Activated CD4-positive, CD25-positive, alpha-beta regulatory T cell treated with anti-CD3 and anti-CD28 coated beads, Interleukin-2, amount 50 U/mL, for 16 hours (primary cell): ENCODE measurements at places on chromosomes 11 and 22.

DNA sequence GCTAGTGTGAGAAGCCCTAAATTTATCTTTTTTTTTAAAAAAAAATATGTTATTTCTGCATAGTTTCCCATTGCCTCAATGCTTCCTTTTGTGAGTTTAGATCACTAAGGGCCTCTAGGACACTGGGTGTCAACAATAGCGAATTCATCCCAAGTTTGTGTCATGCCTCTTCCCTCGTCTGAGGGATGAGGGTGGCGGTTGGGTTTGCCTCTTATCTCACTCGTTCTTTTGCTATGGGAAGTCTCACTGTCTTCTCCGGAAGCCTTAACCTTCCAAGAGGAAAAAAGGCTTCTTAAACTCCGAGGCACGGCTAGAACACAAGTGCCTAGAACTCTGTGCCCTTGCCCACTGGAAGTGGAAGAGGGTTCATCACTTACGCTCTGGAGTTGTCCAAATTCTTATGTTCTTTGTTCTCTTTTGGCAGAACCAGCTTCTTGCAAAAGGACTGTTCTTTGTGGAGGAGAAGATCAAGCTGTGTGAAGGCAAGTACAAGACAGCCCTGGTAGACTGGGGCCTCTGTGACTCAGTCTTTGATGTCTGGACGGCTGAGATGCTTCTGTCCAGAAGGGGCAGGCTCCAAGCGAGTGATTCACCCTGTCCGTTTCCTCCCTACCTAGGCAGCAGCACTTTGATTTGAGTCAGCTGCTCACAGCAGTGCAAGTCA is 78.5 kb downstream of the TRAF6 start:
- DNase-seq = no peak

DNA sequence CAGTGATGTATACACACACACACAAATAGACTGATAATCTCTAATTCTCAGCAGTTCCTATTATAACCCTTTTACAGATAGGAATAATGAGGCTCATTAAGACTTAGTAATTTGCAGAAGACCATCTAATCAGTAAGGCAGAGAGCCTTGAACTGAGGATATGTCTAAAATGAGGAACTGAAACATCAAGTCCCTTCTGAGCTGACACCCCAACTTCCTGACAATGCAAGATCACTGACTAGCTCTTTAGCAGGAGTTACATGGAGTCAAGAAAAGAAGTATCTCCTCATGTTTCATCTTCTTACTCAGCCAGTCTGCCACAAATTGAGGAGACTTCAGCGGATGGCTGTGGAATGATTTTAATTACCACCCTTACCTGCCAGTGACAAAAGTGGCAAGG is 193.0 kb downstream of the MSANTD4 start:
- no peak for DNase-seq

DNA sequence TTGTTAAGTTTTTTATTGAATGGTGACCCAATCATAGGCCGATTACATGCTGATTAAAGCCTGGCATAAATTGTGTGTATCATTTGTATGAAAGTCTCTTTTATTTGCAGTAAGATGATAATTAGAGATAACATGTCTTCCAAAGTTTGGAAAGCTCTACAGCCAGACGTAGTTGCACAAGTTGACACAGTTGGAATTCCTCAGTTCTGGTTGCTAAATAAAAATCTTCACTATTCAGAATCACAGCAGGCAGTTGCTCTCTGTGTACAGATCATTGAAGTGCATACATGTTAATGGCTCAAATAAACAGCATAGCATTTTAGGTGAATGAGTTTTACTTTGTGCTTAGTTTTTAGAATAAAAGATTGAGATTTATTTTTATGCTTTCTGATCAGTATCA is 69.5 kb downstream of the ARHGAP42 start:
- no peak for DNase-seq

DNA sequence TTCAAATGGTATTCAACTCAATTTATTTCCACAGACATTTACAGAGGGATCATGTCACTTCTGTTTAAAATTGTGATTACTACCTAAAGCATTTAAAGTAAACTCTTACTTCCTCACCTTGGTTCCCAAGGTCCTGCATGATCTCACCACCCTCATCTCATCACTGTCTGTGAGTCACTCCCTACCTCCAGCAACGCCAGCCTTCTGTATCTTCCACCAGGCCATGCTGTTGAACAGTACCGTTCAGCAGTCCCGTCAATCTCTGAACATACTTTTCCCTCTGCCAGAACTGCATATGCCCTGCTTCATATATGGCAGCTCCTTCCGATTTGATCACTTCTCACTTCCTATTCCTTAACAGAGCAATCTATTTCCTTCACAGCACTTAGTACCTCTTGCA is 2.0 kb downstream of the FBXO3 start:
- no peak for DNase-seq

- no peak for DNase-seq
These were observed 78.1 kb downstream of the GAB2 start for GRCh38 chr11:78339483-78339882.

DNA sequence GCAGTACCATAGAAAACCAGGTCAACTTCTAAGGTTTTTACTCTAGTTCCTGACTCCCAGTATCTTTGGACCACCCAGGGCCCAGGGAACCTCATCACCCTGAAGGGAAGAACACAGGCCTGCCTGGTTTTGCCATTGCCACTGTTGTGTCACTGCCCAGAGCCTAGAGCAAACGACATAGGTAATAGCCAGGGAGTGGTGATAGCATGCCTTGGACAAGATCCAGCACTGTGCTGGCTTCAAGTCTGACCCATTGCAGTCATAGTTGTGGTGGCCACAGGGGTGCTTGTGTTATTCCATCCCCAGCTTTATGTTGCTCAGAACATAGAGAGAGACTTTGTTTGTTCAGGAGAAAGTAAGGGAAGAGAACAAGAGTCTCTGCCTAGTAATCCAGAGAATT is 2310.2 kb downstream of the LRRC4C start:
- no peak for DNase-seq

- DNase-seq = no peak
These were observed 12.6 kb downstream of the SULT4A1 start for GRCh38 chr22:43849731-43850130.

DNA sequence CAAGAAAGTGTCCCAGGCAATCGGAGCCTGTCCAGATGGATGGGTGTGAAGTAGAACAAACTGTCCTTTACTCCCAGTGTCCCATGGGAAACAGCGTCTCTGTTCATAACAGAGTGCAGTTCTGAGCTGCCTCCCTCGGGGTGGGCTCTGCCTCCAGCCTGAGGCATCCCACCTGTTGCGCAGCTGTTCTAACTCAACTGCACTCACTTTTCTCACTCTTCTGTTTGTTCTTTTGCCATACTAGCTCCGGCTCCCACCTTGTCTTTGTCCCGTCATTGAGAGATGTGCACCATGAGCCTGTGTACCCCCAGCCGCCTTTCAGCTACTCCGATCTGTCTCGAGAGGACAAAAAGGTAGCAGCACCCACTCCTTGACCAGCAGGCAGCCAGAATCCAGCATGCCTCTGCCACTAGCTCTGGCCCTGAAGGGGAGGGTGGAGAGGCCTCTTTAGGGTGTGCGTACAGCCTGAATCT is 20.7 kb upstream of the CDC42EP2 start:
- DNase-seq = no peak

- DNase-seq = no peak
These were observed 46.9 kb downstream of the PANX1 start for GRCh38 chr11:94175535-94175934.

- no peak for DNase-seq
These were observed 48.4 kb upstream of the TSKU start for GRCh38 chr11:76734456-76735420.

DNA sequence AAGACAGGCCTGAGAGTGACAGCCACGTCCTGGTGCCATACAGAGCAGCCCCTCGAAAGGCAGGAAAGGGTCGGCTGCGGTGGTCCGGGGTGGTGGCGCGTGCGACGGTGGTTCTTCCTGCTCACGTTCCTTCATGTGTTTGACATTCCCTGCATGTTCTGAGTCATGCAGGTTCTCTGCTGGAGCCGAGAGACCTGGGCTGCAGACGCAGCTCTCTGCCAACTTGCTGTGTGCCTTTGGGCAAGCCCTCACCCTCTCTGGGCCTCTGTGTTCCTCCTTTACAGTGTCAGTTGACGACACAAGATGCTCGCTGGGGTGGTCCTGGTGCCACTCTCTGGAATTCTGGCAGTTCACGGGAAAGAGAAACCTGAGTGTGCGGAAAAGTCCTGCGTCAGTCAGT is 12.0 kb downstream of the ARHGAP8 start:
- DNase-seq = no peak

- no peak for DNase-seq
These were observed 168.8 kb upstream of the SYT13 start for GRCh38 chr11:45454917-45455401.

DNA sequence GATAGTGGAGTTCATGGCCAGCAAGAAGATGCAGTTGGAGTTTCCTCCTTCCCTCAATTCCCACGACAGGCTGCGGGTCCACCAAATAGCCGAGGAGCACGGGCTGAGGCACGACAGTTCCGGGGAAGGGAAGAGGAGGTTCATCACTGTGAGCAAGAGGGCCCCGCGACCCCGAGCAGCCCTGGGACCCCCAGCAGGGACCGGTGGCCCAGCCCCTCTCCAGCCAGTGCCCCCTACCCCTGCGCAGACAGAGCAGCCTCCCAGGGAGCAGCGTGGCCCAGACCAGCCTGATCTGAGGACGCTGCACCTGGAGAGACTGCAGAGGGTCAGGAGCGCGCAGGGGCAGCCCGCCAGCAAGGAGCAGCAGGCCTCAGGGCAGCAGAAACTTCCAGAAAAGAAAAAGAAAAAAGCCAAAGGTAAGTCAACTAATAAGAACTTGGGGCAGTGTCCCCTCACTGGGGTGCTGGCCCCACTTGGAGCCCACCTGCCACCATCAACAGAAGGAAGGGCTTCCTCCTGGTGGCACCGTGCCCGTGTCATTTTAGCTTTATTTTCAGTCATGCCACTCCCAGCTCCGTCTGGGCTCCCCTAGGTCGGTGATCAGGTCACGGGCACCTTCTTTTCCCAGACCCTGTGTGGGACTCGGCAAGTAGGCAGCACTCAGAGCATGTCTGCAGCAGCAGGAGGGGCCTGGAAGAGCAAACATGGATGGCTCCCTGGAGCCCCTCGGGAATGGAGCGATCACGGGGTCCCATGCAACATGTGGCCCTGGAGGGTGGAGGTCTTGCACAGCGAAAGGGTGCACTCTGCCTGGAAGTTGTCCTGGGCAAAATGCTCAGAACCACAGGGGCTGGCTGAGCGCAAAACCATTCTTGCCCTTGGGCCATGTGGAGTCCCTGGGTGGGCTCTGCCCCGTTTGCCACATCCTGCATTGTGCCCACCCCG is 33.3 kb downstream of the IGHMBP2 start:
- no peak for DNase-seq

DNA sequence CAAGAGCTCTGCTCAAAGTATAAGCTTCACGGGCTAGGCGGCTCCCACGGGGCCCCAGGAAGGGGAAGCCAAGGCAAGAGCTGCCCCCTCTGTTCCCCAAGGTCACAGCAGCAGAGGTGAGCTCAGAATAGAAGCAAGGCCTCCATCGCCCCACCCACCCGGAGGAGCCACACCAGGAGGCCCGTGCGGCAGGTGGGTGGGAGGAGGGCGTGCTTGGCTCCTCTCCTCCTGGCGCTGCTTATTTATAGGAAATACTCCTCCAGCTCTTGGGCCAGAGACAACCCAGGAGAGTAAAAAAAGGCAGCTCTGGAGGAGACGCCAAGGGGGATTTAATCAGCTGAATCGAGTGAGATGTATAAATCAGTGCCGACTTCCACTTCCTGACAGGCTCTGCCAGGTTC is 87.8 kb downstream of the FEZ1 start:
- no peak for DNase-seq

DNA sequence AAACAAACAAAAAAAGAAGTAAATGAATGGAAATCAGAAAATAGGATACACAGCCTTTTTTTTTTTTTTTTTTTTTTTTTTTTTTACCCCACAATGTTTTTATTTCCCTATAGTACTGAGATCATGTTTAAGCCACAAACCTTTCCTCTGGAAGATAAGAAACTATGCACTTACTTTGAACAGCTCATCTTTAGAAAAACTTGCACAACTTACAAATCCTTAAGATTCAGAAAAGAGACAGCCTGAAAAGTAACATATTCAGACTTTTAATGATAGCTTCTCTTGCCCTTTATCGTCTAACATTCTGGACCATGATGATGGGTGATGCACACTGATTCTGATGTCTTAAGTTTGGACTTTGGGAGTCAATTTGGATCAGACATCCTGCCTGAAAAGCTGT is 80.3 kb downstream of the TNRC6B start:
- DNase-seq = no peak

- no peak for DNase-seq
These were observed 60.9 kb upstream of the BMAL1 start for GRCh38 chr11:13216711-13217075.

GRCh38 chr11:69842746-69843528 is 23.7 kb upstream of the FGF3 start:
- no peak for DNase-seq

GRCh38 chr22:31488988-31489617 is 539 bp downstream of the EIF4ENIF1 start:
- DNase-seq = no peak

GRCh38 chr11:76768088-76768908 is 14.9 kb upstream of the TSKU start:
- no peak for DNase-seq

- no peak for DNase-seq
These were observed 8.3 kb downstream of the WT1 start for GRCh38 chr11:32426819-32427615.

GRCh38 chr11:60992842-60993409 is 21.4 kb downstream of the CD6 start:
- DNase-seq = no peak

GRCh38 chr11:2165571-2165970 is 4.6 kb upstream of the INS start:
- DNase-seq = no peak

- no peak for DNase-seq
These were observed 223.1 kb upstream of the B3GAT1 start for GRCh38 chr11:134634897-134635831.

DNA sequence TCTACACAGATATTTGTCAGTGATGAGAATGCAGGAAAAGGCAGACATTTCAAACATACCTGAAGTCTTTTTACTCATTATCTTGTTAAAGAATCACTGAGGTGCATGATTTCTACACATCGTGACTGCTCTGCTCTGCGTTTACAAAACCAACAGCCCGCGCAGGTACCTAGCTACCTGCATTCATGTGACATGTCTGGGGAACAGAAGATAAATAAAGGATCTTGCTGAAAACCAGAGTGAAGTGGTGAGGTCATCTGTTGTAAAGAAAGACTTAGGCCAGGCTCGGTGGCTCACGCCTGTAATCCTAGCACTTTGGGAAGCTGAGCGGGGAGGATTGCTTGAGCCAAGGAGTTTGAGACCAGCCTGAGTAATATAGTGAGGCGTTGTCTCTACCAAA is 15.7 kb downstream of the ASPHD2 start:
- no peak for DNase-seq

GRCh38 chr11:85040166-85040565 is 587.0 kb downstream of the DLG2 start:
- no peak for DNase-seq

DNA sequence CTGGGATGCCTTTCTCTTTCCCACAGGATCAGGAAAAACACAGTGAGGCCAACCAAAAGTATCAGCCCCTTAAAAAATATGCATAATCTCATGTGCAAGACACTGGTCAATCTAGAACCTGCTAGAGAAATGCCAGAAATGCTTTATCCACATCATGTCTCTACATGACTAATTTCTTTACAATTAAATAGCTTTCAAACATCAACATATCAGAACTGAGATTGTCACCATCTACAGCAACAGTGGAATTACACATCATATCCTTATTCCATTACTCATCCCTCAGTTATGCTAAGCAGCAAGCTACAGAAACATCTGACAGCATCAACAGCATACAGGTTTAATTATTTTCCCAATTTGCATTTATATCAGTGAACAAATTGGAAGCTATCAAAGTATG is 78.8 kb downstream of the DDIAS start:
- no peak for DNase-seq

GRCh38 chr11:130390071-130390758 is 38.2 kb downstream of the ADAMTS8 start:
- no peak for DNase-seq
